Activated T-cell treated with anti-CD3 and anti-CD28 coated beads, Interleukin-2, amount 50 U/mL, for 1 hour (primary cell): ENCODE measurements at places on chromosomes 7 and 10.

DNA sequence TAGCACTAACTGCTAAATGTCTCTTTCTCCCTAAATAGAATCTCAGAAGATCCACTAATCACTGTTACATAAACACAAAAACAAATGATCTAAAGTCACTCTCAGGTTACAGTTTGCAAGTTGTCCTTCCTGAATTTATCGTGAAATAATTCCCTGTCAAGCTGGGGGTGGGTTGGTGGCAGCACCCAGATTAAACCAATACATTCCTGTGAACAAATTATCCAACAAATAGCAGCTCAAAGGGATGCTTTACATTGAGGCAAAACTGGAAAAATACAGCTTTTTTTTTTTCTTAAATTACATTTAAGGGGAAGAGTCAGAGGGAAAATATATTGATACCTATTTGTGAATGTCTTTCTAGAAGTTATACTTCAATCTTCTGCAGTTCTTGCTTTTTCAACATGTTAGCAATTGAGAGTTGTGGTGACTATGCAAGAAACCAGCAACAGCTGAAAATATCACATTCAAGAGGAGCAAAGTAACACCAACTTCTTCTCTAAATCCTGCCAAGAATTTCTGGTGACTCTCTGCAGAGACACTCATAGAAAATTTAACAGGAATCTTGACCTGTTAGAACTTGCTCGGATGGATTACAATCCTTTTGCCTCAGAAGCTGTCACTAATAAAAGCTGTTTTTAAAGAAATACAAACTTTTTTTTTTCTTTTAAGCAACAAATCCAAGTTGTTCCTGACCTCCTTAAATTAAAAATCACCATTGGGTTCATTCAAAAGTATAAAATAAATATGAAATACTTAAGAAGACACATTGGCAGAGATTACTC lies 18.9 kb downstream of the LMOD2 start:
- no peak for DNase-seq

DNA sequence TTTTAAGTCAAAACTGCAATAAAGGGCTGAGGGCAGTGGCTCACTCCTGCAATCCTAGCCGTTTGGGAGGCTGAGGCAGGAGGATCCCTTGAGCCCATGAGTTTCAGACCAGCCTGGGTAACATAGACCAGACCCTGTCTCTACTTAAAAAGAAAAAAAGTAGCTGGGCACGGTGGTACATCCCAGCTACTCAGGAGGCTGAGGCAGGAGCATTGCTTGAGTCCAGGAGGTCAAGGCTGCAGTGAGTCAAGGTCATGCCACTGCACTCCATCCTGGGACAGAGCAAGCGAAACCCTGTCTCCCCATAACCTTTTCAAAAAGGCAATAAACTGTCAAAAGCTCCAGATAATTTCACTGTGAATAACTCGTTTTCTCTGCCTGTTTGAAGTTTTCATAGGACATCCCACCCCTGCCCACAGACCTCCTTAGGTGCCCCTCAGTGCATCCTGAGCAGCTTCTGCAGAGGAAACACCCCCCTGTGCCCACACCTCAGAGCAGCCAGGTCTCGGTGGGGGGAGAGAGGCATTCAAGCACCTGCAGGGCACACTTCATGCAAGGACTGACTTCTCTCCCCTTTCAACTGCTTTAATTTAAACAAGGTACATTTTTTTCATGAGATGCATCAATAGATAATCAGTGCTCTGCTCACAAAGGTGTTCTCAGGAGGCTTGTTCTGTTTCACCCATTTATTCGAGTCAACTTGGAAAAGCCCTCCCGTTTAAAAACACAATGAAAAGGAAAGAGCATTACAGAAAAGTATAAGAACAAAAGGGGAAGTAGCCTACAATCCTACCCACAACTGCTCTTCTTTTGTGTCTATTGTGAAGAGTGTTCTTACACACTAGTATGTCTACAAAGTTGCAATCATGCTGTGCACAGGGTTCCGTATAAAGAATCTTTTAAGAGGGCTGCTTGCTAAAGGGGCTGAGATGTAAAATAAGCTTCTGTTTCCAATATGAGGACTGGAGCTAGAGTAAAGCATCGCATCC lies 104.9 kb downstream of the KMT2E start:
- DNase-seq: no peak

DNA sequence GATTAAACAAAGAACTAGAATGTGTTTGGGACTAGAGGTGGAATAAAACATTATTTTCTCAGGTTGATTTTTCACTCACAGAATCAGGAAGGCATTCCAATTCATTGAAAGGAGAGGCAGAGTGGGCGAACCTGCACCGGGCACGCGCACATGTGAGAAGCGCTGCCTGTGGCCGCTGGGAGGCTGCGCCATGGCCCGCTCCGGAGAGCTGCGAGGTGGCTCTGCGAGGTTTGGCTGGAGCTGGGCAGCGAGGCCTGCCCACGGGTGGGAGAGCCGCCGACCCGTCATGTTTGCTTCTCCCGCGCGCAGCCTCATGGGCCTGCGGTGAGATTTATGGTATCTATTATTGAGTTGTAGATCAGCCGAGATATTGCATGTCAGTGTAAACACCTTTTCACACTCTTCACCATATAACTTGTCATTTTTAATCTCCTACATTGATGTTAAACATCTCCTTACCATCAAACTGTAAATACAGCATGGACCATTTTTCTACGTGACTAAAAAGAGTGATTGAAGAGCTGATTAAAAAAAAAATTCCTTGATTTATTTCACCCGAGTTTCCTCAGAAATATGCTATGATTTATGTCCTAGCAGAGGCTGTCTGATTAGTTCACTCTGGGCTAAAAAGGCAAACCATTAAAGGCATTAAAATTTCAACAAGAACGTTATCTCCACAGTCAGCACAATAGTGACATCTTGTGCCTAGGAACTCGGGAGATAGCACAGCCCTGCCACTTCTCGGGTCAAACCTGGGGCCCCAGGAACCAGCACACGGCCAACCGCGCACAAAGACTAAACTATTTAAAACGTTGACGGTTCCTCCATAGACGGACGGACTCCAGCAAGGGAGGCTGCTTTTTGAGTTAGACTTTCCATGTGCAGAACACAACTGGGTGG lies 96.6 kb upstream of the RNF32 start:
- no peak for DNase-seq

DNA sequence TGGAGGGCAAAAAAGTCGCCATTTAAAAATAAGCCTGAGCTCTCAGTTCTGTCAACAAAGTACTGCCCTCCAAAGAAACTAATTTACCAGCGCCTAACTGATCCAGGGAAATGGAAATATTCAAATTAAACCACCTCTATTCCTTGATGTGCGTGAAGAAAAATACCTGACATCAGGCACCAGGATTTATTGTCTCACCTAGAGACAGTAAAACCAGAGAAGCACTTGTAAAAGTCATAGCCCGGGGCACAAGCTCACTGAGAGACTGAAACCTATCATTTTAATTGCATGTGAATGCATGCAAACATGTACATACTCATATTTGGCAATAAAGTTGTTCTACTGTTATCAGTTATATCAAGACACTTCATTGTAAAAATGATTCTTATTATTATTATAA lies 147.3 kb upstream of the VSTM2A start:
- DNase-seq: no peak

DNA sequence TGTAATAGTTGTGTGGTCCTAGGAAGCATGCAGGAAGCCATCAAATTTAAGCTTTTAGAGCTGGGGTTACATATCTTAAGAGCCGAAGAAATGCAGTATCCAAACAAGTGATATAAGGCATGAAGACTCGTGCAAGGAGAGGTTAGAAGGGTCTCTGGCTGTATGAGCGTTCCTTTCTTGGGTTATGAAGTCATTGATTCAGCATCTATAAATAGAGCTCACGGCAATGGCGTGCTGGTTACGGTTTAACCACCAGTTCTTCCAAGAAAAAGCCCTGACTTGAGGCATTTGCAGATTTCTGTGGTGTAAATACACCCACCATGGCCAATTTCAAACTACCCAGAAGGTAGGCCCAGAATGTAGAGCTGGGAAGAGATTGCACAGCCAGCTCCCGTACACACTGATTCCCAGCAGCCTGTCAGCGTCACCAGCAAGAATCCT lies 72.0 kb upstream of the KAT6B start:
- DNase-seq: no peak

DNA sequence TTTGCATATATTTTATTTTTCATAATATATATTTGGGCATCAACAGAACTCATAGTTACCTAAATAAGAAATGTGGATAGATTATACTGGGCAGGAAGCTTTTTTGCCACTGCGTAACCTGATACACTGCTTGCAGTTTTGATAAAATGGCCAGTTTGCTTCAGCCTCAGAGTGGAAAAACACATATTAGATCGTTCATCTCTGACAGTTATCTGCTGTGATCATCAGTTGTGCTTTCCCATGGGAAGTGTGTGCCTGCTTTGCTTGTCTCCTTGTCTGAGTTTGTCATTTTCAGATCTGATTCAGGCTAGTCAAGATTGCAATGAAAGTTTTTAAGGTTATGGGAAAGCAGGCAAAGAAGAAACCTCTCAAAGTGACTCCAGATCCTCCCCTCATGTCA lies 54.0 kb downstream of the ADAM12 start:
- no peak for DNase-seq

- DNase-seq: no peak
These were observed 45.4 kb downstream of the NAMPT start for GRCh38 chr7:106239406-106239805.

DNA sequence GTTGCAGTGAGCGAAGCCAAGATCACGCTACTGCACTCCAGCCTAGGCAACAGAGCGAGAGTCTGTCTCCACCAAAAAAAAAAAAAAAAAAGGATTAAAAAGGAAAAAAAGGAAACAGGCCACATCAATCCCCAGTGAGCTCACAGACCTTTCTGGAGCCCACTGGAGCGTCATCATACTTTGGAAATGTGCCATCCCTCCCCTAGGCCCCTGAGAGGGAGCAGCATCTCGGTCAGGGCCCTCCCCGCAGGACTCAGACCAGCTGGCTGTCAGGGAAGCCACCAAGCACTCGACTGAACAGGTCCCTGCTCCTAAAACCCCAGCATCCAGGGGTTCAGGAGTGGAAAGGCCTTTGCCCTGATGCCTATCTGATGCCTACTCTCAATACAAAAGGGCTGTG lies 97.9 kb upstream of the SH2B2 start:
- DNase-seq: no peak

DNA sequence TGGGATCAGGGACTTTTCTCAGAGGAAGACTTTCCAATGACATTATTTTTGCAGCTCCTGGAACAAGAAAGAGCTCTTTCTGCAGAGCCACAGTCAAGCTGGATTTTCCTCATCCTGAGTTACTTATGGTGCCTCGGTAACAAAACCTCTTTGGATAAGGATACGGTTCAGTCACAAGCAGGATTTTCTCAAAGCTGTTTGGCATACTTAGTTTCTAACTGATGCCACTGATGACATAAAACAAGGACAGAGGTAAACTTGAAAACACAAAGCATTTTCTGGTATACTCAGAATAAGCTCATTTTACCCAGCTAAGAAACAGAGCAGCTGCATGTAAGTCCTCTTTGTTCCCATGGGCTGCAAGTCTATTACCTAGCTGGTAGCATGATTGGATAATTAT lies 340.9 kb upstream of the MEOX2 start:
- DNase-seq: no peak

- no peak for DNase-seq
These were observed 244.2 kb downstream of the IPMK start for GRCh38 chr10:58023341-58024073.

DNA sequence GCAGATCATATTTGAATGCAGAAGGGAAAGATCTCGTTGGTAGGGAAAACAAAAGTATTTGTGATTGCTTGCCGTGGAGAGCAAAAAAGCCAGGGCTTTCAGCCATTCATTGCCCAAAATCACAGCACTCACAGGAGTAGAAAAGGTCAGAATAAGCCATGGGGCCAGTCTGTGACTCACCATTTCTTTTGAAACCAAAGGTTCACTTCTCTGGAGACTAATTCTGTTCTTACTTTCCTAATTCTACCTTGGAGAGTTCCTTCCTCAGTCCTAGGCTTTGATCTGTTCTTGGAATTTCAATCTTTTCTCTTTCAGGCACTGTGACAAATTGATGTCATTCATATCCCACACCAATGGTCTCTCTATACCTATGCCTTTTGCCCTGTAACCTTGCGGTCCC lies 54.1 kb upstream of the FAM180A start:
- no peak for DNase-seq

DNA sequence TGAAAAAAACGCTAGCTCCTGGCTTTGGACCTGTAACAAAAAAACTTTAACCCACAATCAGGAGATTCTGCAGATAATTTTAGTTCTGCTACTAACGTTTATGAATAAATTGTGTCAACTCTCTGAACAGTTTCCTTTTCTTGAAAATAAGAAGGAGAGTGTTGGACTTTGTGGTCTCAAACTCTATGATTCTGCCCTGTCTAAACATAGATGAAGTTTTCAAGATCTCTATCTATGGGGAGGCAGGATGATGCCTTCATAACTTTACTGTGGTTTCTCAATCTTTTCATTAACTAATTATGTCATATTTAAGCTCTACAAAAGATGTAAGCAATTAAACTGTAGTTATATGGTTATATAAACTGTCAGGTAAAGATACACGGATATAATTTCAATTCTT lies 162.0 kb downstream of the REEP3 start:
- DNase-seq: no peak

DNA sequence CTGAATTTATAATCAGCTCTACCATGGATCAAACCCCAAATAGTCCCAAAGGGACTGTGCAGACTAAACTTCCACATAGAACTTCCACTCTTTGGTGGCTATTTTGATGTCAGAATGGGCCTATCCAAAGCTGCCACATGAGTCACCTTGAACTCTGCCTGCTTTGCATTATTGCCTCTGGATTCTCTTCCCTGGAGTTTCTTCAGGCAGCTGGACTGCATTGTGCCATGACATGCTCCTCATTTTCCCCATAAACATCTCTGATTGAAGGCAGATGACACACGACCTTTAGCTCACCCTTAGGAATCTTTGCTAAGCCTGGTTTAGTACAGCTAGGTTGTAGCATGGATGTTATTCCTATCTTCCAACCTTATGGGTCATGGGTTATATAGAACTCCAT lies 251.7 kb downstream of the FZD1 start:
- DNase-seq: no peak

GRCh38 chr10:100729862-100730724 lies 15.3 kb upstream of the PAX2 start:
- no peak for DNase-seq

GRCh38 chr7:29255906-29256692 lies 61.5 kb downstream of the CHN2 start:
- no peak for DNase-seq

GRCh38 chr10:11088709-11089108 lies 71.0 kb downstream of the CELF2 start:
- DNase-seq: no peak

GRCh38 chr7:30176463-30177109 lies 41.8 kb downstream of the MTURN start:
- no peak for DNase-seq

DNA sequence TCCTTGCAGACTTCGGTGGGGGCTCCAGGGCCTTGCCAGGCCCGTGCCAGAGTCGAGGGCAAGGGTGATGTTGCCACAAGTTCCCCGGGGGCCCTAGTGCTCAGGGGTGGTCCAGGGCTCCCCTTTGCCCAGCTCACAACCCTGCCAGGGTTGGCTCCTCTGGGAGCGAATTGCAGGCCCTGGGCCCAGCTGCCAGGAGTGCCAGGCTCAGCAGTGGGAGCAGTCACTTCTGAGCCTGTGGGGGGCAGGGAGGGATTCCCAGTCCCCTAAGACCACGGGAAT lies 43.8 kb downstream of the TCERG1L start:
- no peak for DNase-seq
